ENCODE measurements at places on chromosomes 3 and 15.
A peak's percentile ranks its signal among the peaks of the same experiment; 100 is the strongest.

- no peak for DNase-seq
These were observed 3.6 kb upstream of the EFCAB12 start for GRCh38 chr3:129432036-129432435.

- no peak for DNase-seq
These were observed 164.7 kb upstream of the RGMA start for GRCh38 chr15:93253681-93254080.

GRCh38 chr15:38021259-38021658, 86.8 kb downstream of the TMCO5A start:
- no peak for DNase-seq

- no peak for DNase-seq
These were observed 94.9 kb upstream of the SLC6A11 start for GRCh38 chr3:10721101-10721500.

GRCh38 chr3:23743141-23743784, 62.5 kb upstream of the UBE2E1 start:
- DNase-seq = no peak

DNA sequence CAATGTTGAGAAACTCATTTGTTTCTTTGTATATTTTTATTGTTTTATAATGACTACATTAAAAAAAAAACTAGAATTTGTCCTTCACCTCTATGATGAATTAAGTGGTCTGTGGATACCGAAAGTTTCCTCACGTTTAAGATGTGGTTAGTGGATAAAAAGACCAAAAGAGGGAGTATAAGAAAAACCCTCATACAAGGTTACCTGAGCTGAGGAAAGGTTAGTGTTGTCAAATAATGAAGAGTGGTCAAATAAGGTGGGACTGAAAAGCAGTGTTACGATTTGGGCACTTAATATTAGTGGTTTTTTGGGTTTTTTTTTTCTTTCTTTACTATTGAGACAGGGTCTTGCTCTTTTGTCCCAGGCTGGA, 21.2 kb downstream of the RASA2 start:
- DNase-seq = no peak

DNA sequence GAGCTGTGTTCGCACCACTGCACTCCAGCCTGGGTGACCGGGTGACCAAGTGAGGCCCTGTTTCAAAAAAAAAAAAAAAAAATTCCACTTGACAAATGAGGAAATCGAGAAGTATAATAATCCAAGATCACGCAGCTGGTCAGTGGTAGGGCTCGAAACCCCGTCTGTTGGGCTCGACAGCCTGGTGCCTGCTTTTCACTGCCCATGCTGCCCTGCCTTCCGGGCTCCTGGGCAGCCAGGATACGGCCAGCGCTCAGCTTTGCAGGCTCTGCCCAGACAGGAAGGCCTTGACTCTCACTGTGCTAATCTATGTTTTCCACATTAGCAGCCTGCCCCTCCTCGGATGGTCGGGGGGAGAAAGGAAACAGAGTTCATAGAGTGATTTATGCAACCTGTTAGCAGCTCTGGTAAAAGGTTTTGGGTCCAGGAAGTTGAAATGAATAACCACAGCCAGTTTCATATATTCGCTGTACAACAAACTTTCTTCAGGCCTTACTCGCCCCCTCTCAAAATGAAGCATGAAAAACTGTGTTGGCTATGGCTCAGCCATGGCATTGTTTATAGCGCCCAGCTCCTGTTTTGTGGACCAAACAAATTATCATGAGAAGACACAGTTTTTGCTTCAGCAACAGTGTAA, 108.8 kb downstream of the XXYLT1 start:
- no peak for DNase-seq

- peak; percentile 80 for DNase-seq
These were observed 604 bp upstream of the TJP1 start for GRCh38 chr15:29822684-29823459.

- DNase-seq = no peak
These were observed 128.6 kb downstream of the RORA start for GRCh38 chr15:61100512-61100911.

DNA sequence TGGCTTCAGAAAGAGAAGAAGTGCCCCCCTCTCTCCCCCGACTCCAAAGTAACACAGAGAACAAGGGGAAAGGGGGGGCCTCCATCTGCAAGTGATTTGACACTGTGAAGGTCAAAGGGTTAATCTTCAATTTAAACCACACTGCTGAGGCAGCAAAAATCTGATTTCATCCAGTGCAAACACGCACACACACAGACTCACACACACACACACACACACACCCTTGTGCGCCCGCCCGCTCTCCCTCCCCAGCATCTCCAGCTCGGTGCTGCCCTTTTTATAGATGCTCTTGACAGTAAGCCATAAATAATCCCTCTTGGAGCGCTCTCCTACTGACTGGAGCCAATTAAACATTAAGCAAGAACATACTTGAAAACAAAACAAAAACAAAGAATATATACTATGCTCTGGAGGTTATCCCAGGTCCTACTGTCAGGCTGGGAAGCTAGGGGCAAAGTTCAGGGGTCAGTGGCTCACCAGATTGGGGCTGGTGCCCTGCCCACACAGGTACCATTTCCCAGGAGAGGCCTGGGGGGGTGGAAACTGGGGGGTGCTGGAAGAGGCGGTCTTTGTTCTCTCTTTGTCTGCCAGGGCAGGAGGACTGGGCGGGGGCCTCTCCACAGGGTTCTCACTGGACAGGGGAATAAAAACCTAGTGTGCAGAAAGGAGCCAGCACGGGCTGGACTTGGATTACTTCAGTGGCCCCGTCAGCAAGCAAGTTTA, 16.3 kb downstream of the BMF start:
- no peak for DNase-seq

DNA sequence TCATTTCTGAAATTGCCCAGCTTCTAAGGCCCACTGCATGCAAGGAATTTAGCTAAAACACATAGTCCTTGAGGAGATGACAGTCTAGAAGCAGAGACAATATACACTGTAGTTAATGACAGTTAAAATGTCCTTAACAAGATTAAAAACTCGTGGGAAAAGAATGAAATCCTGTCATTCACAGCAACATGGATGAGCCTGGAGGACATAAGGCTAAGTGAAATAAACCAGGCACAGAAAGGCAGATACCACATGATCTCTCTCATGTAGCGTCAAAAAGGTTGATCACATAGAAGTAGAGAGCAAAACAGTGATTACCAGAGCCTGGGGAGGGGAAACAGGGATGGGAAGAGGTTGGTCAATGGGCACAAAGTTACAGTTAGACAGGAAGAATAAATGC, 36.3 kb upstream of the GOLGA8J start:
- DNase-seq = no peak

- DNase-seq = peak; percentile 59
These were observed 848 bp downstream of the SYNM start for GRCh38 chr15:99105514-99106341.

GRCh38 chr3:141104151-141104821, 53.1 kb downstream of the SPSB4 start:
- DNase-seq = no peak

GRCh38 chr3:140152851-140153639, 218.1 kb downstream of the CLSTN2 start:
- no peak for DNase-seq

DNA sequence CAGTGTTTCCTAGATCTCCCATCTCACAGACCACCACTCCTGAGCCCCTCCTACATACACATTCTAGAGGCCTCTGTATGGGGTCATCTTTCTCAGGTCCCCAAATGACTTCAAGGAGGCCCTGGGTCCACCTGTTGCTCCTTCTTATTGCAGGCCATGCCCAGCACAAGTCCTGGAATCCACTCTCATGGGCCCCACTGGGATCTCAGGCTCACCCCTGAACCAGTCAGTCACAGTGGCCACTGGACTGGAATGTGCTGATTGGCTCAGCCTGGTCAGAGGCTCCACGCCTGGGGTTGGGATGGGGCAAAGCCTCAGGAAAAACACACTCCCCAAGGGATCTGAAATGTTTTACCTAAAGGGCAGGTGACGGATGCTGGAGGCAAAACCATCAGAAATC, 55.7 kb downstream of the SPSB4 start:
- no peak for DNase-seq

DNA sequence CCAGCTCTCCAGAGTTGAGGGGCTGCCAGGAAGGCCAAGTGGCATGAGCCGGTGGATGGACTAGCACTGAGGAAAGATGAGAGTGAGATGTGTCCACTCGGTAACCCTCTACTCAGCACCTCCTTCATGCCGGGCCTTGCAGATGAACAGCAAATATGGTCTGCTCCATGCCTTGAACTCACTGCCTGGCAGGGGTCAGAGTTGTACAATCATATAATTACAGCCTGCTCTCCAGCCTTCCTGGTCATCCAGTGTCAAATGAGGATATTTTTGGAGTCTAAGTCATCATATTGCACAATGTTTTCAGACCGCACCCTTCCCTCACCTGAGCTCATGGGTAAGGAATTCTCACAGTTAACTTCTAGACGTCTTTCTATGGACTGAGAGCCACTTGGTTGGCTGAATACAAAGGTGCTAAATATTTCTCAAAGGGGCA, 4.9 kb downstream of the MGLL start:
- DNase-seq = no peak

DNA sequence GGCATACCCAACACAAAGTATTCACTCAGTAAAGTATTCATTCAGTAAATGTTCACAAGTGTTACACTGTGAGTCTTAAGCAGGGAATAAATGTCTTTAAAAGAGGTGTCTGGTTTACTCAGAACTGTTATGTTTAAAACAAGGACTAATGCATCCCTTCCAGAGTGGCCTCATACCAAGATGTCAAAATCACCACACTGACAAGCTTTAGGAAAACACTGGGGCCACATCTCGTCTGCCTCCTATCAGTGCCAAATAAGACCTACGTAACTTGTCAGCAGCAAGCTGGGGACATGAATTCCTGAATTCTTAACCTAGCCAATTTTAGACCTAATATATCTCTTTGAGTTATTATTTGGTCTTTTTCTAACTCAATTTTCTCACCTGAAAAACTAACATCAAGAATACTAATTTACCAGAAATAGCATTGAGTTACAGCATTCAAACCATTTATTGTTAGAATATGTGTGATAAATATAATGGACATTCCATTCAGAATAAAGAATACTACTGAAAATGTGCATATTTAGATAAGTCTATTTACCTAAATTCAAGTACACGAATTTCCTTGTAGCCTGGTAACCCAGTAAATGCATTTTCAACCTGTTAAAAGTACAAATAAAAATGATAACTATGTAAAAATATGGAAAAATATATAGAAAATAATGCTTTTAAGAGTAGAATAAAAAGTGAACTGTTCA, 51.3 kb downstream of the IMPG2 start:
- DNase-seq = no peak

DNA sequence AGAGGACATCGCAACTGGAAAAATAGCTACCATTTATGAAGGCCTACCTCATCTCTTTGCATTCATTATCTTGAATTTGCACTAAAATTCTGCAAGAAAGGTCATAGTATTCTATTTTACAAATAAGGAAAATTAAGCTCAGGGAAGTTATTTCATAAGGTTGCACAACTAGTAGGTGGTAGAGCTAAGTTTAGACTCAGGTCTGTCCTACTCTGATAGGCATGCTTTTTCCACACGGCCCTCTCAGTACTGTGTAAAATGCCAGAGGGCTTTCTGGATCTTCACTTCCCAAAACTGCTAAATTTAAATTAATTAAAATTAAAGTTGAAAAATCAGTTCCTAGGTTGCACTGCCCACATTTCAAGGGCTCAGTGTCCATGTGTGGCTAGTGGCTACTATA, 18.3 kb downstream of the MAP2K1 start:
- DNase-seq = no peak

- no peak for DNase-seq
These were observed 102.9 kb upstream of the RAD18 start for GRCh38 chr3:9066141-9066540.

- no peak for DNase-seq
These were observed 17.0 kb downstream of the MYNN start for GRCh38 chr3:169790219-169790618.

- DNase-seq = no peak
These were observed 228.5 kb downstream of the LSAMP start for GRCh38 chr3:116216761-116217160.

- no peak for DNase-seq
These were observed 75.1 kb downstream of the CLDN11 start for GRCh38 chr3:170493712-170494182.

DNA sequence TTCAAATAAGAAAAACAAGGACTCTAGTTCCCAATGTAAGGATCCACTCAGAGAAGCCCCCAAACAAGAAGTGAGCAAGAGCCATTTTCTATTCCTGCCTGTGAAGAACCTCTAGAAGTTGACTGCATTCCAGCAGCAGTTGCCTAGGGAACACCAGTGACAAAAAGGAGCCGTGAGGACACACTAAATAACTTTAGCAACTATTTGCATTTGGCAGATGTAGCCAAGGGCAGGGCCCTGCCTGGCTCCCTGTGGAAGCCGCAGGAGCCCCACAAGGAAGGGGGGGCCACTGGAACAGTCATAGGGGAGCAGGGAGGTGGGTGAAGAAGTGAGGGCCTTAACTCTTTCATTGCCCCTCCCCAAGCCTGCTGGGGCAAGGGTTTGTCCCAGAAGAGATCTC, 470.2 kb upstream of the PROK2 start:
- no peak for DNase-seq

- DNase-seq = no peak
These were observed 31.2 kb downstream of the SPATA12 start for GRCh38 chr3:57091521-57092273.

GRCh38 chr3:5011555-5012256, 32.5 kb downstream of the BHLHE40 start:
- DNase-seq = no peak

DNA sequence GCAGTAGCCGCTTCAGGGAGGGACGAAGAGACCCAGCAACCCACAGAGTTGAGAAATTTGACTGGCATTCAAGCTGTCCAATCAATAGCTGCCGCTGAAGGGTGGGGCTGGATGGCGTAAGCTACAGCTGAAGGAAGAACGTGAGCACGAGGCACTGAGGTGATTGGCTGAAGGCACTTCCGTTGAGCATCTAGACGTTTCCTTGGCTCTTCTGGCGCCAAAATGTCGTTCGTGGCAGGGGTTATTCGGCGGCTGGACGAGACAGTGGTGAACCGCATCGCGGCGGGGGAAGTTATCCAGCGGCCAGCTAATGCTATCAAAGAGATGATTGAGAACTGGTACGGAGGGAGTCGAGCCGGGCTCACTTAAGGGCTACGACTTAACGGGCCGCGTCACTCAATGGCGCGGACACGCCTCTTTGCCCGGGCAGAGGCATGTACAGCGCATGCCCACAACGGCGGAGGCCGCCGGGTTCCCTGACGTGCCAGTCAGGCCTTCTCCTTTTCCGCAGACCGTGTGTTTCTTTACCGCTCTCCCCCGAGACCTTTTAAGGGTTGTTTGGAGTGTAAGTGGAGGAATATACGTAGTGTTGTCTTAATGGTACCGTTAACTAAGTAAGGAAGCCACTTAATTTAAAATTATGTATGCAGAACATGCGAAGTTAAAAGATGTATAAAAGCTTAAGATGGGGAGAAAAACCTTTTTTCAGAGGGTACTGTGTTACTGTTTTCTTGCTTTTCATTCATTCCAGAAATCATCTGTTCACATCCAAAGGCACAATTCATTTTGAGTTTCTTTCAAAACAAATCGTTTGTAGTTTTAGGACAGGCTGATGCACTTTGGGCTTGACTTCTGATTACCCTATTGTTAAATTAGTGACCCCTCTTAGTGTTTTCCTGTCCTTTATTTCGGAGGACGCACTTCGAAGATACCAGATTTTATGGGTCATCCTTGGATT, at the start of gene MLH1:
Gene MLH1 (plus strand): TSS at position 193 of the 958 bp plus-strand sequence. CDS start 30 bp downstream, at position 223.
- no peak for DNase-seq

- DNase-seq = no peak
These were observed 35.2 kb downstream of the FAM81A start for GRCh38 chr15:59473226-59473625.

- no peak for DNase-seq
These were observed 112.2 kb upstream of the FAN1 start for GRCh38 chr15:30791239-30792175.

- no peak for DNase-seq
These were observed 106.6 kb downstream of the APBA2 start for GRCh38 chr15:28992336-28992864.
